ENCODE measurements at places on chromosomes 2 and 18.

DNA sequence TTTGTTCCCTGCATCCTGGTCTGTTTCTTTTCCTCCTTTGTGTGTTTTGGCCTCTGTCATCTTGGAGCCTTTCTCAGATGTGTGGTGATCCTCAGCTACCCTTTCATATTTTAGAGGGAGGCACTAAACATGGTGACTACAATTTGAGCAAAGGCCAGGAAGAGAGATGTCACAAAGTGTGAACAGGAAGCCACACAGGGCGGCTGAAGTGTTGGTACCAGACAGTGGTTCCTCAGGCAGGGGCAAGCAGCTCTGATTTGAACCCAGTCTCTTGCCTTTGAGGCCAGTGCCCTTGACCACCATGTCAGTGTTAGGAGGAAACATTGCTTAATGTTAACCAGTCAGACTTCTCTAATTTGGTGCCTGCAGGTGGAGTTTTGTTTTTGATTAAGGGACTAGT, 9.2 kb downstream of the LRRFIP1 start:
- no peak for DNase-seq

DNA sequence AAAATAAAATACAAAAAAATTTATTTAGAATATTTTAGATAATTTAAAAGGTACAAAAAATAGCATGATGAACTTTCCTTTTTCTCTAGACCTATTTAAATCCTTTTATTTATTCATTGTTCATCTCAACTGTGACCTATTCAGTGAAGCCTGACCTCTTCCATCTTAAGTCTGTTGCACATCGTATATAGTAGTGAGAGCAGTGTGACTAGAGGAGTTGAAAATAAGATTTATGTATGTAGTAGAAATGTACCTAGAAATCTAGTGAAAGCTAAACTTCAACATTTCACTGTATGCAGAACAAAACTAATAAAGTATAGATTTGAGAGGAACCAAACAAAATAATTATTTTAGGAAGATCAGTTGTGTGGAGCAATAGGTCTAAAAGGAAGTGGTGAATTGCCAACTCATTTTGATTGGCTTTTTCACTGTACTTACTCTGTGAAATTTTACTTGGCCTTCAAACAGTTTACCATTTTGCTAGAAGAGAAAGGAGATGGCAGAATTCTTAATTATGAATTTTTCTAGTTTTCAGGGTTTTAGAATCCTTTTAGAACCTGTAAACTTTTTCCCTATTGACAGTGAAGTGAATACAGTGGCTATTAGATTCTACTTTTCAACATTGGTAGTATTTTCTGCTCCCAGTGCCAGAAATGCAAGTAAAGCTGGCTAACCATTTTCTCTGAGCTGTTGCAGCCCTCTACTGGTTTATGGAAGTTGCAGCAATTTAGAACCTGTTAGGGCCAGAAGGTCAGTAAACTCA, 11.0 kb downstream of the ANKRD12 start:
- no peak for DNase-seq

DNA sequence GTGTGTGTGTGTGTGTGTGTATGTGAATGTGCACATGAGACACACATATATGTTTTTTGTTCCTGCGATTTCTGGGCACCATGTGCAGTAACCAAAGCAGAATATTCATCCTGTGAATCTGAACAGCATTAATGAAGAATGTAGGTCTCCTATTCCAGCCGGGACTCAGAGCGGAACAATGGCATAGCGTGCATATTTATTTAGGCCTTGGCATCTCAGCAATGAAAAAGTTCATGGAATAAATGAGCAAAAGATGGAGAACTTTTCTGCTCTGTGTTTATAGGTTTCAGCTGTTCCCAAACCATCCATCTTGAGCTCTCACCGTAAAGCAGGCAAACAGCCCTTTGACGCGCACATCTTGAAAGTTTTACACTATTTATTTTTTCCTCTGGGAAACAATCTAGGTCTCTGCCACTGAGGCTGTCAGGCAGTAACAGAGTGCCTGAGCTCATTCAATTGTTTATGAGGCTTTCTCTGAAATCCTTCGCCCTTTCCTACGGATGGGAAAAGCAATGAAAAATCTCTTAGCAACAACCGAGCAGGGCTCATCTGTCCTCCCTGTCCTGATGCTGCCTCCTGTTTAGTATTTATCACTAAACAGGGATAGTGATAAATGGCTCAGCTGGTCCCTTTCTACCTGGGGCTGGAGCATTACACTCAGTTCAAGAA, 146.2 kb upstream of the MSH6 start:
- no peak for DNase-seq

GRCh38 chr2:235966396-235966795, 201.8 kb downstream of the GBX2 start:
- DNase-seq = no peak

DNA sequence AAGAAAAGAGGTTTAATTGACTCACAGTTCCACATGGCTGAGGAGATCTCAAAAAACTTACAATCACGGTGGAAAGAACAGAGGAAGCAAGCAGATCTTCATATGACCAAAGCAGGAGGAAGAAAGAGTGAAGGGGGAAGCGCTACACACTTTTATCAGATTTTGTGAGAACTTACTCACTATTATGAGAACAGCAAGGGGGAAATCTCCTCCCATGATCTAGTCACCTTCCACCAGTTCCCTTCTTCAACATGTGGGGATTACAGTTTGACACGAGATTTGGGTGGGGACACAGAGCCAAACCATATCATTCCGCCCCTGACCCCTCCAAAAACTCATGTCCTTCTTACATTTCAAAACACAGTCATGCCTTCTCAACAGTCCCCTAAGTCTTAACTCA, 54.2 kb downstream of the G6PC2 start:
- no peak for DNase-seq
